ENCODE measurements at places on chromosomes 5 and 9.

DNA sequence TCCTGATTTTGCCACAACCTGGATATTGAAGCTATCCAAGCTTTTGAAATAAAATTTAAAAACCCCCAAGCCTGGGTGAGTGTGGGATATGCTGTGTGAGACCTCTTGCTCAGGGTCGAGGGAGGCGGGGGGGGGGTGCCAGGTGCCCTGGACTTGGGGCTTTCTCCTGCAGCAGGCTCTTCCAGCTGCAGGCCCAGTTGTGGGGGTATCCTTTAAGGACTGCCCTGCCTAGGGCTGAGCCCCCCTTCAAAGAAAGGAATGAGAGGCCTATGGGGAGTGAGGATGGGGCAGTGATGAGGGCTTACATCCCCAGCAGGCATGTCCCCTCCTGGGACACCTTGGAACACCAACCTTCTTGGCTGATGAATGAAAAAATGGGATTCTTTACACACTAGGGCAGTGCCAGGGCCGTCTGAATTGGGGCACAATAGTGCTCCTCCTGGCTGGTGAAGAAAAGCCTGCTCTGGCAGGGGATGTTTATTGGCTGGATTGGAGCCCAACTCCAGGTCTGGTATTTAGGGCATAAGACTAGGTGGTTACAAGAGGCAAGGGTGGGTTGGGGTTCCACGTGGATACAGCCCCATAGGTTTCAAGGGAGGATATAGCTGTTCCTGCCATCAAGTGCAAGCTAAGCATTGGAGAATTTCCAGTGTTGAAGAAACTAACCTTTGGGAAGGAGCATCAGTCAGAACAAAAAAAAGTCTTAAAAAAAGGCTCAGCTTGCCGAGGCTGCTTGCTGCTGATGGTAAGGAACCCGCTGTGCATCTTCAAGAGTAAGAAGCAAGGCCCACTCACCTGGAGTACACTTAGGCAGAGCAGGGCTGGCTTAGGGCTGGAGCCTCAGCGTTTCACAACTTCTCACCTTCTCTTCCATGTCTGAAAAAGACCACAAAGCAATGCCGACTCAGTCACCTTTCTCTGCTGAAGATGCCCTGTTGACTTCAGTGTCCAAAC is 7.0 kb downstream of the HNRNPAB start:
- DNase-seq: no peak

GRCh38 chr9:13146840-13147239 is 132.7 kb downstream of the MPDZ start:
- DNase-seq: no peak

DNA sequence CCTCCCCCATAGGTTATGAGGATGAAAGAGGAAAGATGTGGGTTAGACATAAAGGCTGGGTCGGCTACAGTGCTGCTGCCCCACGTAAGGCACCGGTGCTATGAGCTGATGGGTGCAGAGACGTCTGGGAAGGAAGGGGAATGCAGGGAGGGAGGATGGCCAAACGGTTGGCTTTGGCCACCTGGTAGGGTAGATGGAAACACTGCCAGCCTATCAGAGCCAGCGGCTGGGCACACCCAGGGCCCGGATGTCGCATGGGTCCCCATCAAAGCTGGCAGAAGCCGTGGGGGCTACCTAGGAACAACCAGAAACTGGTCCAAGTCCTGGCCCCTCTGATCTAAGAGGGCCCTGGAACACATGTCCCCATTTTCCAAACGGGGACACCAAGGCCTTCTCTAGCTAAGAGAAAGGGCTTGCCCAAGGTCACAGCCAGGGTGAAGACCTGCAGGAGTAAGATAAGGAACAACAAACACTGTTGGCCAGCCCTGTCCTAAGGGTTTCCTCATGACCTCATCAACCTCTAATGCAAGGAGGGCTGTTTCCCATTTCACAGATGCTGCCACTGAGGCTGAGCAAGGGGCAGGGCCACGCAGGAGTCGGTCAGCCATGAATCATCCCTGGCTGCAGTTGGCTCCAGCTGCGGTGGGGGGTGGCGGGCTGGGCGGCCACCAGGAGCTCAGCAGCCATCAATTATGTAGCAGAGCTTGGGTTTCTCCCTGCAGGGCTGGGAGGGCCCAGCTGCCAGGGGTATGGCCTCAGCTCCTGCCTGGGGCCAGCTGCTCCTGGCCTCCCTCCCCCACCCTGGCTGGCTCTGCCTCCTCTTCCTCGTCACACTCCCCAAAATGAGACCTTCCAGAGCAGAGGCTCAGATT is 4.9 kb downstream of the SH3GLB2 start:
- DNase-seq: no peak

DNA sequence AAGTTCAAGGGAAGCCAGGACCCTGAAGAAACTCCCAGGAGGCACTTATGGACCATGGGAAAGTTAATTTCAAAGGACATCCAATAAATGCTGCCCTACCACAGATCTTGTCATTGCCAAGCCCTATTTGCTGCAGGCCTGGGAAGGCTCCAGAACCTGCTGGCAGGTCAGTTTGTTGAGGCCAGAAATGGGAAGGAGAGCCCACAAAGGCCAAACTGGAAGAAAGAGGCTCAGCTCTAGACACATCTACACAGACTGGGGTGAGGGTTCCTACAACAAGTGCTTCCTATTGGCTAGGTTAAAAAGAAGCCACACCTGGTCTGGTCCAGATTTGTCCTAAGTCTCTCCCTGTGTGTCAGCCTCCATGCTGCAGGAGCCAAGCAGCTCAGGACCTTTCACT is 94.4 kb downstream of the SIL1 start:
- no peak for DNase-seq

GRCh38 chr5:139954462-139954861 is 88.6 kb downstream of the NRG2 start:
- no peak for DNase-seq

- DNase-seq: no peak
These were observed 340 bp downstream of the ELAVL2 start for GRCh38 chr9:23825700-23826099.

- no peak for DNase-seq
These were observed 18.4 kb downstream of the ZNF346 start for GRCh38 chr5:177040814-177041420.

DNA sequence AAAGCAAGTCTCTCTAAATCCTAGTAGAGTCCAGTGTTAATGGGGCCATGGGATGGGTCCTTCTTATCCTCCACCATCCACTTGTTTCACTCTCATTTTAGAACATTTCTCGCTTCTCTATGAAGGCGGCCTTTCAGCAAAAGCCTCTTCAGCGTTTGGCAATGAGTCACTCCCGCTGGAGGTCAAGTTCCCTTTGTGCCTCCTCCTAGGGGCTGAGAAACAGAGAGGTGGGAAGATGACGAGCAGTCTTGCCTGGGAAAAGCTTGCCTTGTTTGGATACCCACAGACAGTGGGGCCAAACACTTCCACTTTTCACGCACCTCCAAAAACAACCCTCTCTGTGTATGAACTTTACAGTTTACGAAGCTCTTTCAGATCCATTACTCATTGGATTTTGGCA is 168.8 kb downstream of the GABBR2 start:
- no peak for DNase-seq

All from stimulated activated CD8-positive, alpha-beta memory T cell treated with anti-CD3 and anti-CD28 coated beads, Interleukin-4, amount 100 ng/mL, for 48 hours (primary cell).